ENCODE measurements at places on chromosomes 3 and 15.
A peak's percentile ranks its signal among the peaks of the same experiment; 100 is the strongest.

- no peaks in the 10 kb centered on the region for H3K36me3 ChIP-seq
- H3K27me3 ChIP-seq = no peaks in the 10 kb centered on the region
- peaks cover 44% of the 10 kb centered on the region for H3K4me1 ChIP-seq
- DNase-seq = no peak
Measured at GRCh38 chr15:47412136-47412535, 305.2 kb upstream of the SEMA6D start.

- no peak for DNase-seq
- no peak overlapping the region for H3K4me3 ChIP-seq
- no peaks in the 10 kb centered on the region for H3K27me3 ChIP-seq
- H3K36me3 ChIP-seq = peaks cover 50% of the 10 kb centered on the region
- H3K4me1 ChIP-seq = peaks cover 10% of the 10 kb centered on the region
- H3K27ac ChIP-seq = no peak overlapping the region
Measured at GRCh38 chr3:23961913-23962312, 16.8 kb downstream of the NR1D2 start.

- no peak overlapping the region for H3K4me3 ChIP-seq
- H3K27ac ChIP-seq = peak overlapping the region; percentile 28
- H3K27me3 ChIP-seq = no peaks in the 10 kb centered on the region
- peaks cover 19% of the 10 kb centered on the region for H3K4me1 ChIP-seq
- H3K36me3 ChIP-seq = no peaks in the 10 kb centered on the region
Measured at GRCh38 chr3:153320585-153321128, 158.6 kb downstream of the RAP2B start.

- no peak for DNase-seq
- peak overlapping the region; percentile 73 for H3K27ac ChIP-seq
- H3K36me3 ChIP-seq = no peaks in the 10 kb centered on the region
- peaks cover 3% of the 10 kb centered on the region for H3K27me3 ChIP-seq
- H3K4me3 ChIP-seq = no peak overlapping the region
- peaks cover 36% of the 10 kb centered on the region for H3K4me1 ChIP-seq
Measured at GRCh38 chr15:96693990-96694517, 363.6 kb downstream of the NR2F2 start.

GRCh38 chr3:106213954-106214353, 345.1 kb upstream of the CBLB start:
- DNase-seq = no peak
- H3K27me3 ChIP-seq = no peaks in the 10 kb centered on the region
- no peak overlapping the region for H3K4me3 ChIP-seq
- H3K27ac ChIP-seq = no peak overlapping the region
- H3K4me1 ChIP-seq = peaks cover 34% of the 10 kb centered on the region
- peaks cover 16% of the 10 kb centered on the region for H3K36me3 ChIP-seq

DNA sequence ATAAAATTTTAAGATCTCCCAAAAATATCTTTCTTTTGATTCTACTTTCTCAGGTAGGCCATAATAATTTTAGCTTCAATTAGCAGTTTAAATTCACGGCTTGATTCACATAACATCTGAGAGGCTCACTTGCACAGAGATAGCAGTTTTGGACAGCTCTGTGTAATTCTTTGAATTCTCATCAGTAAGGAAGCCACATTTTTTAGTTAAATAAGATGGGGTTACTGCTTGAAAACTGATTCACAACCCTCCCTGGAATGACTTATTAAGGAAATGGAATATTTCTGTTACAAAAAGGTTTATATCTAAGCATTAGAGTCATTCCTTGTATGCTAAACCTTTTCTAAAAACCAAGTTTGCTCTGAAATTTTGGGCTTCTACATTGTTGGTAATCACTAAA, 212.7 kb downstream of the ALCAM start:
- no peaks in the 10 kb centered on the region for H3K27me3 ChIP-seq
- no peak overlapping the region for H3K4me3 ChIP-seq
- H3K36me3 ChIP-seq = peaks cover 3% of the 10 kb centered on the region

DNA sequence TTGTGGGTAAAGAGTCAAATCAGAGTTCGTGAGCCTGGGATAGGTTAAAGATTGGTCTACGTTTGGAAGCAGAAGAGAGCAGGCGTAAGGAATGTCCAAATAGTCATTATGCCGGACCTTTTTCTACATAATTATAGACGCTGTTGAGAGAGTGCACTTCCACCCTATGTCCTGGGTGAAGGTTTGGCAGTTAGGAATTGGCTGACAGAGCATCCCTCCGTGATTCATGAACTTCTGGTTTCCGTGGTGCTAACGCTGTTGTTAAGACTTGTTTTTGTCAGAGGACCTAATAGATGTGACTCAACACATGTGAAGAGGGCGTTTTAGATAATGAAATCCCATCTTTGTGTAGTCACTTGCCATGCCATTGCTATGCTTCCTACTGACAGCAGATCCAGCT, 1.1 kb downstream of the EAF1 start:
- H3K27me3 ChIP-seq = no peaks in the 10 kb centered on the region
- H3K4me3 ChIP-seq = peak overlapping the region; percentile 96
- DNase-seq = no peak
- H3K4me1 ChIP-seq = peaks cover 34% of the 10 kb centered on the region
- H3K36me3 ChIP-seq = peaks cover 13% of the 10 kb centered on the region

GRCh38 chr15:75551091-75551490, 28.0 kb downstream of the PTPN9 start:
- no peak for DNase-seq
- H3K27ac ChIP-seq = peak overlapping the region; percentile 6
- H3K27me3 ChIP-seq = no peaks in the 10 kb centered on the region
- H3K36me3 ChIP-seq = no peaks in the 10 kb centered on the region

GRCh38 chr3:10716964-10717363, 99.1 kb upstream of the SLC6A11 start:
- peaks cover 51% of the 10 kb centered on the region for H3K27me3 ChIP-seq
- H3K36me3 ChIP-seq = no peaks in the 10 kb centered on the region
- H3K4me1 ChIP-seq = no peaks in the 10 kb centered on the region
- DNase-seq = no peak
- no peak overlapping the region for H3K27ac ChIP-seq

DNA sequence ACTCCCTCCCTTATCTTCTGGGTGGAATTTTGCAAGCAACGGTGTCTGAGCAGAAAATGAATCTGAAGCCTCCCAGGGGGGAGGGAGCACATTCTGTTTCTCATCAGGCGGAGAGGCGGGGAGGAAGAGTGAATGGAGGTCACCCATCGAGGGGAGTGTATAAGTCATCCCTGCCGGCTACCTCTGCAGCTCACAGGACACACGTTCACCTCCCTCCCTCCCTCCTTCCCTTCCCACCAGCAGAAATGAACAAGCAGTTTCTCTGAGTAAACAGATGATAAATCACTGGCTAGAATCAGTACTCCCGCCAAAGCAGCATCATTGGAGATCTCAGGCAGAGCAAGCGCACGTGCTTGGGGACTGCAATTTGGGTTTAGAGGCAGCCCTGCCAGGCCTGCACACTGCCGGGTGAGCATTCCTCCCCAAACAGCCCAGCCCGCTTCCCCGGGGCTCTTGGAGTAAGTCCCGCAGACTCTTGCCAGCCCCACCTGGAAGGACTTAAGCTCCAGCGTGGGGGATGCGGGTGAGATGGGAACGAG, 38.3 kb downstream of the CPN2 start:
- peak; percentile 61 for DNase-seq
- H3K4me1 ChIP-seq = peaks cover 75% of the 10 kb centered on the region
- no peaks in the 10 kb centered on the region for H3K27me3 ChIP-seq
- no peaks in the 10 kb centered on the region for H3K36me3 ChIP-seq
- H3K4me3 ChIP-seq = peak overlapping the region; percentile 36
